ENCODE measurements at places on chromosomes 12 and 14. TPM values are rescaled to one million over a fixed set of nuclear protein-coding genes. Genes with fewer than 3 reads are reported as not detected.
A peak's percentile ranks its signal among the peaks of the same experiment; 100 is the strongest.

The CELA1 gene
- total RNA-seq: not detected

The STON2 gene
- 17.6 TPM for total RNA-seq

The DLK1 gene
- total RNA-seq: 67.1 TPM

The ADCY4 gene
- total RNA-seq: not detected

DNA sequence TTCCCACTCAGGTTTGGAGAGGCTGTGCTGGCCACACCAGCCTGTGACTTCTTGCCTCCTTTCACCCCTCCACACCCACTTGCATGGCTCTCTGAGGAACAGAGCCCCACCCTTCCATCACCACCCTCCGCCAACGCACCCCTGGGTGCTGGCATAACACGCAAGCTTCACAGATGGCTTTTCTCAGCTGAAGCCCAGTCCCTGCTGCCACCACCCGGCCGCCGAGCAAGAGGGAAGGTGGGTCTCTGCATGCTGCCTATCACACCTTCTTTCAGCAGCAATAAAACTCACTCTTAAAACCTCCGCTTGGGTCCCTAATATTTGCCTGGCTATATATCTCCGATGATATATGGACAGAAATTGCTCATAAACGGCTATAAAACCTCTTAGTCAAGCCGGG lies 41.6 kb downstream of the SMUG1 start:
- DNase-seq: no peak

DNA sequence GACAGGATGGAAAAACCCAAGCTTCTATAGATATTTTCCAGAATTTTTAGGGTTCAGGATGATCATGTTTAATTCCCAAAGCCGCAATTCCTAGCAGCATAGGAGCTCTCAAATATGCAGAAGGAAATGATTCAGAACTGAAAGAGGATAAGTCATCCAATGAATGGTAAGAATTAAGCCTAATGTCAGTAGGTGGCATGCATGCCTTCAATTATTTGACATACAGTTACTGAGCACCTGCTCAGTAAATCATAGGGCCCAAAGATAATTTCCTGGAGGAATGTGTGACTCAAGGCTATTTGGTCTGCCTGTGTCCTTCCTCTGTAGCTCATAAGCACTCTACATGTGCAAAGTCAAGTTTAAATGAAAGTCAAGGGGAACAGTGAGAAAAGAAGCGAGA lies 116.8 kb upstream of the SLC38A4 start:
- no peak for DNase-seq

- DNase-seq: no peak
Measured at GRCh38 chr12:3010214-3010930, 51.2 kb downstream of the TEAD4 start.

DNA sequence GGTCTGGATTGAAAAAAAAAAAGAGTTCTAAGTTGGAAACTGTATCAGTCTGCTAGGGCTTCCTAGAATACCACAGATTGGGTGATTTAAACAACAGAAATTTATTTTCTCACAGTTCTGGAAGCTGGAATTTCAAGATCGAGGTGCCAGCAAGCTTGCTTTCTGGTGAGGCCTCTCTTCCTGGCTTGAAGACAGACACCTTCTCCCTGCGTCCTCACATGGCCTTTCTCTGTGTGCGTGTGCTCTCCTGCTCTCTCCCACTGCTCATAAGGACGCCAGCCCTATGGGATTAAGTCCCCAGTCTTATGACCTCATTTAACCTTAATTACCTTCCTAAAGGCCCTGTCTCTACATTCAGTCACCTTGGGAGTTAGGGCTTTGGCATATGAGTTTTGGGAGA lies 215.5 kb downstream of the PIK3C2G start:
- DNase-seq: peak; percentile 55

- DNase-seq: no peak
Measured at GRCh38 chr12:11839091-11839641, 189.7 kb downstream of the ETV6 start.

Data from endodermal cell (in vitro differentiated cells).